Bronchial smooth muscle cell (primary cell): ENCODE measurements at places on chromosomes 7 and 10. TPM values are rescaled to one million over a fixed set of nuclear protein-coding genes. Genes with fewer than 3 reads are reported as not detected.

Gene ADCY1
- total RNA-seq, result 0.47 and 3.2 TPM in 2 replicates

Gene NAT16
- total RNA-seq, result not detected in 2 replicates

Gene DNAH11
- under 0.01 and 0.95 TPM in 2 replicates for total RNA-seq

Gene ZC3HAV1
- 17.7 and 21.4 TPM in 2 replicates for total RNA-seq

Gene CYP26A1
- total RNA-seq, result not detected in 2 replicates

Gene FXYD4
- total RNA-seq, result not detected in 2 replicates

Gene TMEM196
- not detected in 2 replicates for total RNA-seq

Gene LIPM
- not detected in 2 replicates for total RNA-seq

Gene LRIT1
- total RNA-seq, result not detected in 2 replicates

Gene ZNF853
- 0.47 and 3.2 TPM in 2 replicates for total RNA-seq

Gene MRLN
- total RNA-seq, result not detected in 2 replicates

Gene IFIT1B
- total RNA-seq, result under 0.01 TPM in 1 of 2 replicates, not detected in the other

Gene SLC18A3
- not detected in 2 replicates for total RNA-seq

Gene OR13A1
- under 0.01 TPM in 1 of 2 replicates, not detected in the other for total RNA-seq

Gene ZNF33B
- total RNA-seq, result 6.0 and 7.5 TPM in 2 replicates

Gene KEL
- not detected in 2 replicates for total RNA-seq

Gene OR9A2
- not detected in 2 replicates for total RNA-seq

Gene NPTX2
- total RNA-seq, result under 0.01 TPM in 1 of 2 replicates, not detected in the other

Gene HYAL4
- total RNA-seq, result not detected in 2 replicates

Gene PDE6C
- not detected in 2 replicates for total RNA-seq

Gene HOXA4
- 0.34 and 0.47 TPM in 2 replicates for total RNA-seq

Gene CACNB2
- total RNA-seq, result 1.2 and 1.3 TPM in 2 replicates

Gene TUBAL3
- not detected in 2 replicates for total RNA-seq

Gene CLDN12
- total RNA-seq, result 27.9 and 31.5 TPM in 2 replicates

Gene COL13A1
- total RNA-seq, result 9.3 and 16.9 TPM in 2 replicates

Gene TAX1BP1
- total RNA-seq, result 73.3 and 86.7 TPM in 2 replicates

Gene PLPP4
- under 0.01 and 0.60 TPM in 2 replicates for total RNA-seq

Gene OR6B1
- not detected in 2 replicates for total RNA-seq

Gene C10orf95
- not detected in 2 replicates for total RNA-seq

Gene GRID2IP
- total RNA-seq, result under 0.01 TPM in 1 of 2 replicates, not detected in the other

Gene MBLAC1
- total RNA-seq, result 1.8 and 4.7 TPM in 2 replicates

Gene ASAH2B
- 0.94 and 1.7 TPM in 2 replicates for total RNA-seq

Gene PNLIPRP2
- not detected in 2 replicates for total RNA-seq

Gene IL2RA
- total RNA-seq, result not detected in 2 replicates

Gene MICU1
- total RNA-seq, result 55.1 and 65.1 TPM in 2 replicates

Gene ACHE
- total RNA-seq, result under 0.01 and 0.17 TPM in 2 replicates

Gene TFR2
- total RNA-seq, result 0.26 TPM in 1 of 2 replicates, not detected in the other

Gene NOBOX
- total RNA-seq, result not detected in 2 replicates

Gene CYP17A1
- total RNA-seq, result not detected in 2 replicates

Gene MYH16
- not detected in 2 replicates for total RNA-seq

Gene SEMA3E
- total RNA-seq, result 0.79 and 11.0 TPM in 2 replicates

Gene SP8
- total RNA-seq, result not detected in 2 replicates

Gene SHH
- total RNA-seq, result not detected in 2 replicates

Gene PCGF5
- total RNA-seq, result 12.6 and 15.6 TPM in 2 replicates

Gene NODAL
- not detected in 2 replicates for total RNA-seq

Gene CHAT
- total RNA-seq, result not detected in 2 replicates

Gene KIF20B
- 2.2 and 4.4 TPM in 2 replicates for total RNA-seq

Gene ASB10
- not detected in 2 replicates for total RNA-seq

Gene EIF5AL1
- 0.09 and 0.32 TPM in 2 replicates for total RNA-seq

Gene TAS2R41
- total RNA-seq, result not detected in 2 replicates

Gene CYP2E1
- 0.47 and 0.52 TPM in 2 replicates for total RNA-seq

Gene MAGI2
- total RNA-seq, result 8.8 and 12.8 TPM in 2 replicates
